Endothelial cell of umbilical vein (primary cell): ENCODE measurements at places on chromosomes 2 and 18. TPM values are rescaled to one million over a fixed set of nuclear protein-coding genes. Genes with fewer than 3 reads are reported as not detected.

GRCh38 chr18:27839141-27839540 lies 337.8 kb downstream of the CDH2 start:
- H3K4me1 ChIP-seq, result peaks cover 34% of the 10 kb centered on the region
- no peak overlapping the region for H3K4me3 ChIP-seq
- H3K27ac ChIP-seq, result peak overlapping the region; percentile 88
- H3K27me3 ChIP-seq, result no peaks in the 10 kb centered on the region
- peak; percentile 89 for DNase-seq
- H3K36me3 ChIP-seq, result no peaks in the 10 kb centered on the region

DNA sequence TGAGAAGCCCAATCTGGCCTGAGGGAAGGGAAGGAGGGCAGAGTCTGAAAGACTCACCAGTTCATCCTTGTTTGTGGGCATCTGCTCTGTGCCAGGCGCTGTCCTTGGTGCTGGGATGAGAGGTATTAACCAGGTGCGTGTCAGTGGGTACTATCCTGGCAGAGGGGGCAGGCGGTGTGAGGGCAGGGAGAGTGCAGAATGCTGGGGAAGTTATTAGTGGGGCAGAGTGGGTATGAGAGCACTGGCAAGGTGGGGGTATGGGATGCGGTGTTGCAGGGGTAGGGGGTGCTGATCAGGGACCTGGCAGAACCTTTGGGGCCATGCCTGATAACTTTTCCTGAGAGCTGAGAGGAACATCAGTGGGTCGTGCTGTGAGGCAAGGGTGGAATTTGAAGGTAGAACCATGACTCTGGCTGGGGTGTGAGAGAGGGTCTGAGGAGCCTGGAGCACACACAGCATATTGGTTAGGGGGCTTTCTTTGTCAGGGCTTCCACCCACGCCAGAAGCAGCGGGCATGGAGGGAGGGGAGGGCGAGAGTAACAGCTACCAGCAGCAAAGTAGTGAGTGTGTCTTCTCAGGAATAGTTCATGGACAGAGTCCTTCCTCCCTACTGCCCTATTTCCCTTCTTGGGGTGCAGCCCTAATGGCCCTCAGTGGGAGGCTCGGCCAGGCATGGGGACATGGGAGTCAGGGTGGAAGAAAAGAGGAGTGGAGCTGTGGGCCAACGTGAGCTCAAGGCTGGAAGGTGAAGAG lies 290.7 kb downstream of the CYP26B1 start:
- H3K36me3 ChIP-seq, result no peaks in the 10 kb centered on the region
- no peaks in the 10 kb centered on the region for H3K4me1 ChIP-seq
- DNase-seq, result peak; percentile 13
- H3K4me3 ChIP-seq, result no peak overlapping the region
- no peak overlapping the region for H3K27ac ChIP-seq

- DNase-seq, result peak; percentile 13
- peaks cover 7% of the 10 kb centered on the region for H3K27me3 ChIP-seq
- no peaks in the 10 kb centered on the region for H3K36me3 ChIP-seq
- no peaks in the 10 kb centered on the region for H3K4me1 ChIP-seq
Measured at GRCh38 chr2:118774458-118775133, 72.9 kb downstream of the EN1 start.

DNA sequence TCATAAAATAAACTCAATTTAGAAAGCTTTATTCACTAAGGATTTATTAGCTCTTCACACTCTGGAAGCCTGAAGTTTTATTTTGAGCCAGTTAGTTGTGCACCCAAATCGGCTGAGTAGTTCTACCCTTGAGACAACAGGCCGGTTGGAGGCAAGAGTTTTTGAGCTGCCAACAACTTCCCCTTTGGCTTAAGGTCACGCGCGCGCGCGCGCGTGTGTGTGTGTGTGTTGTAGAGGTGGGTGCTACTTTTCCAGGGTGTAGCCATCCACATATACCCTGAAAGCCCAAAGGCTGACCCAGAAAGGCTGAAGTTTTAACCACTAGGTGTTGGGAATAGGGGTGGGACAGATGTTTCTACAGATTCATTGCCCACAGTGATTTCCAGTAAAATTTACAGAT lies 150.2 kb upstream of the LHCGR start:
- H3K4me1 ChIP-seq, result no peaks in the 10 kb centered on the region
- H3K36me3 ChIP-seq, result no peaks in the 10 kb centered on the region
- no peak overlapping the region for H3K4me3 ChIP-seq
- no peaks in the 10 kb centered on the region for H3K27me3 ChIP-seq

DNA sequence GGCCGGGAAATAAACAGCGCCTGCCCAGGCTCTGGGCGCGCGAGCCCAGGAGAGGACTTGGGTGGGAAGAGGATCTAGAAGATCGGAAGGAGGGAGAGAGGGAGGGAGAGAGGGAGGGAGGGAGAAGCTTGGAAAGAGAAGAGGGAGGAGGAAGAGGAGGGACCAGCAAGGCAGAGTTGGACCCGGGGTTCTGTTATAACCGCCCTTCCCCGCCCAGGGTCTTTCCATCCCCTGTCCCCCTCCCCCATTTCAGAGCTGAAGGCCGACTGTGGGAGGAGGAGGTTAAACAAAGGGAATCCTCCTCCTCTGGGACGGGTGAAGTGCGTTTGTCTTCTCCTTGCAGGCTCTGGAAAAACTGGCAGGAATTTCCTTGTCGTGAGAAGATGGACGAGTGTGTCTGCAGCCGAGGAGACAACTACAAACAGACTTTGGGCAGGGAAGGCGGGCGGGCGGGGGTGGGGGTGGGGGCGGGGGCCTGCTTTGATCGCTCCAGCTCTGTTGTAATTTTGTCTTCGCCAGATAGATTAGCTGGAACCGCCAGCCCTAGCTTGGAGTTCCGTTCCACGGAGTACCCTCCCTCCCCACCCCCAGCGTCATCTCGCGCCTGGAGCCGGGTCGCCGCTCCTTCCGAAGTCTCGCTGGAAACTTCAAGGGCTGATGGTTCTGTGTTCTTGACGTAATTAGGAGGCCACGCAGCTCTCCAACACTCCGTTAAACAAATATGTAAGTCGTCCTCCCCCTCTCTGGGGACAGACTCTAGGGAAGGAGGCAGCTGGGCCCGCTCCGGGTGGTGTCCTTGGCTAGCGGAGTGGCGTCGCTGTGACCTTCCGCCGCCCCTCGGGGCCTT lies 6.4 kb upstream of the SP9 start:
- peaks cover 82% of the 10 kb centered on the region for H3K27me3 ChIP-seq
- DNase-seq, result no peak
- H3K36me3 ChIP-seq, result no peaks in the 10 kb centered on the region
- H3K4me1 ChIP-seq, result peaks cover 8% of the 10 kb centered on the region
- no peak overlapping the region for H3K27ac ChIP-seq

- no peak overlapping the region for H3K27ac ChIP-seq
- H3K36me3 ChIP-seq, result no peaks in the 10 kb centered on the region
- no peak overlapping the region for H3K4me3 ChIP-seq
- H3K4me1 ChIP-seq, result no peaks in the 10 kb centered on the region
Measured at GRCh38 chr2:193518041-193518817, 1323.5 kb upstream of the TMEFF2 start.

GRCh38 chr2:16141641-16141921 lies 201.2 kb downstream of the MYCN start:
- no peak for DNase-seq
- H3K36me3 ChIP-seq, result no peaks in the 10 kb centered on the region
- no peaks in the 10 kb centered on the region for H3K27me3 ChIP-seq
- H3K27ac ChIP-seq, result no peak overlapping the region
- no peaks in the 10 kb centered on the region for H3K4me1 ChIP-seq

DNA sequence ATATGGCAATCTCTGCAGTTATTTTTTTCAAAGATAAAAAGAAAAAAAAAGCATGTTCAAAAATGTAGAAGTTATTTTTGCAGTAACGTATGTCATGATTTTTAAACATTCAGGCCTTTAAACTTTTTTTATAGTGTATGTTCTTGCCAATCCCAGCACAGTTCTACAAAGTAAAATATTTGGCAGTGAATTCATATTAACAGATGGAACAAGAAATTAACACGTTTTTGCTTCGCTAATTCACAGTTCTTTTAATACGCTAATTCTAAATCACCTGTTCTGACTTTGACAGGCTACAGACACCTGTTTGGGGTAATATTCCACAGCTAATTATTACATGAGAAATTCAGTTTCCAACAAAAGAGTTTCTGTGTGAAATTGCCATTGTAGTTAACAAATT lies 183.2 kb downstream of the ARHGAP15 start:
- H3K27me3 ChIP-seq, result no peaks in the 10 kb centered on the region
- no peak for DNase-seq
- no peak overlapping the region for H3K4me3 ChIP-seq
- H3K36me3 ChIP-seq, result no peaks in the 10 kb centered on the region
- no peak overlapping the region for H3K27ac ChIP-seq
- H3K4me1 ChIP-seq, result no peaks in the 10 kb centered on the region

DNA sequence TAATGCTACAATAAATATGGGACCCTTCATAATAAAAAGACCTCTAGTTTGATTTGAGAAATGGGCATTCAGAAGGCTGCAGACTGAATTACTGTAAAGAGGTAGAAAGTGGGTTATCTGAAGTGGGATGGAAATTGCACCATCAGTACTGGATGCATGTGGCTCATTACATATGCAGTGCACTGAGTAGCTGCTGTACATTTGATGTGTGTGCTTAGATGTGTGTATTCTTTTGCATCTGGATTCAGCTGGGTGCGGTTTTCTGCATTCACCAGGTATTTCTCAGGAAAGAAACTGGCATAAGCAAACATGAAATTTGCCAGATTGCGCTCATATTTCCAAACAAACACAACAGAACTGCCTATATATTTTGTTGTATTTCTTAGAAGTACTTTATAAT lies 38.2 kb downstream of the NDC80 start:
- DNase-seq, result no peak
- H3K4me3 ChIP-seq, result no peak overlapping the region
- no peaks in the 10 kb centered on the region for H3K27me3 ChIP-seq

DNA sequence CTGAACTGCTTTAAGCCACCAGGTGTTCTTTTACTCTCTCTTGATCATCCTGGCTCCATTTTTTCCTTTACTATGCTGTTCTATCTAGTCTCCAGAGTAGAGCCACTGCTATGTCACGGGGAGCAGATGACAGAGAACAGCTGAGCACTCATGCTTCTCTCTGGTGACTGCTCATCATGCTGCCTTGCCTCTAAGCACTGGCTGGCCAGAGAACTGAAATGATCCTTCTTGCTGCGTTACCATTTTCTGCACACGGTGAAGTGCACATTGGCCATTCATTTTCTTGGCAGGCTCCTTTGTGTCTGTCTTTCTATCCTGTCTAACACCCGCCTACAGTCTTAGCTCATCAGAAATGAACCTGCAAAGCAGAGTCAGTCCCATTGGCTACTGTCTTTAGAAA lies 86.0 kb downstream of the KCTD1 start:
- no peak for DNase-seq

DNA sequence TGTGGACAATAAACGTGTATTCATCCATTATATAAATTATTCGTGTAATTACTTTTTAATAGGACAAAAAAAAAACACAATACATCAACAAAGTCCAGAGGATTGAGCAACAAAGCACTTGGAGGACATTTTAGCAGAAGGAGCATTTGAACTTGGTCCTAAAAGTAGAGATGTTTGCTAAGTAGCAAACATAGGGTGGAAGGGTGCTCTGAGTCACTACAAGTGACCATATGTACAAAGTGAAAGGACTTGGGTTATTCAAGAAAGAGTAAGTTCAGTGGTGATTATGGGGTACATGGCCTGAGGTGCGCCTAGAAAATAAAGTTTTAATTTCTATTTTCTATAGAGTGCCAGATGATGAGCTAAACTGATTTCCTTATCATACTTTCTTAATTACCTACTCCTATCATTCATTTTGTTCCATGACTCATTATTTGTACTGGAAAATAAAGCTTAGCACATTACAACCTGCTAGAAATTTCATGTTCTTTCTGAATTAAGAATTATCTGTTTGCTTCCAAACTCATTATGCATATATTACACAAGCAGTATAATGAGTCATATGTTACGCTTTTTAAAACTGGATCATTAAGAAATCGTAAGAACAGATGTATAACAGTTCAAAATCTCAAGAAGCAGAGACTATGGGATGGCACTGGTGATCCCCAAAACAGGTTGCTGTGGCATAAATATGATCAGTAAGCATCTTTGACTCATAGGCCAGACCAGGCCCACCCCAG lies 13.1 kb upstream of the PPP1R1C start:
- H3K36me3 ChIP-seq, result no peaks in the 10 kb centered on the region
- DNase-seq, result no peak
- H3K27ac ChIP-seq, result no peak overlapping the region
- H3K4me1 ChIP-seq, result no peaks in the 10 kb centered on the region
- H3K4me3 ChIP-seq, result no peak overlapping the region

- no peak overlapping the region for H3K27ac ChIP-seq
- no peak for DNase-seq
Measured at GRCh38 chr18:58407263-58407648, 221.6 kb downstream of the ALPK2 start.

DNA sequence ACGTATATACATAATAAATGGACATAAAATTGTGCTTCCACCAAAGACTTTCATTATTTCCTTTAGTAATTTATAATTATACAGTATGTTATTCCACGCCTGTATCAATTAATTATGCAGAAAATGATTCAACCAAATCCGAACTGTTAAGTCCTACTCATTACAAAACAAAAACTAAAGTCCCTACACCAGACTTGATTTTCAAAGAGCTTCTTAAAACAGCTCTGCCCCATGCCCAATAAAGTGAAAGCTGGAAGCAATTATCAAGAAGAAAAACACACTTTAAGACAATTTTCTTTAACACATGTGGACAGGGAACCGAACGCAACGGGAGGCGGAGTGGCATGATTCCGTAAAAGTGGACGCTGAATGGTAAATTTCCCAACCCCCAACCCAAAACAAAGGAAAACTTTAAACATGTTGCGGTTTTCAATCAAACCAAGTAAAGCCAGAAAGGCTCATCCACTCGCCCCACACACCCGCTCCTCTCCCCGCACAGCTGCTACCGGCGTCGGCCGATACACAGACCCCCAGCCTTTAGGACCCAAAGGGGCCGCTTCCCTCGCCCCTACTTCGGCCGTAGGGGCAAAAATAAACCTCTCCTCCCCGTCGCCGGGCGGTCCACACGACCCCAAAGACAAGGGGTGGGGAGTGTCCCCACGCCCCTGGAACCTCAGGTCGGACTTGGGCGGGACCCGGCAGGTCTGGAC lies 705 bp downstream of the YES1 start:
- no peaks in the 10 kb centered on the region for H3K36me3 ChIP-seq
- no peaks in the 10 kb centered on the region for H3K27me3 ChIP-seq
- H3K4me3 ChIP-seq, result peak overlapping the region; percentile 99

The CPS1 gene
- total RNA-seq, result 0.53 and 0.88 TPM in 2 replicates

The ASIC4 gene
- total RNA-seq, result not detected in 2 replicates

The SH3RF3 gene
- 9.4 and 14.7 TPM in 2 replicates for total RNA-seq
